ENCODE measurements at places on chromosomes 2 and 18. TPM values are rescaled to one million over a fixed set of nuclear protein-coding genes. Genes with fewer than 3 reads are reported as not detected.

- H3K27me3 ChIP-seq = no peaks in the 10 kb centered on the region
- H3K4me1 ChIP-seq = no peaks in the 10 kb centered on the region
- no peak overlapping the region for H3K4me3 ChIP-seq
- no peak overlapping the region for H3K27ac ChIP-seq
- no peaks in the 10 kb centered on the region for H3K36me3 ChIP-seq
- DNase-seq = no peak
Observed at GRCh38 chr2:16882706-16883105, 217.1 kb upstream of the CYRIA start.

- peaks cover 15% of the 10 kb centered on the region for H3K4me1 ChIP-seq
- no peaks in the 10 kb centered on the region for H3K36me3 ChIP-seq
- no peak overlapping the region for H3K4me3 ChIP-seq
- H3K27ac ChIP-seq = no peak overlapping the region
Observed at GRCh38 chr2:48107326-48107925, 201.1 kb upstream of the FBXO11 start.

GRCh38 chr18:7754258-7754657, 187.1 kb downstream of the PTPRM start:
- H3K36me3 ChIP-seq = peaks cover 4% of the 10 kb centered on the region
- H3K27me3 ChIP-seq = no peaks in the 10 kb centered on the region
- DNase-seq = no peak
- H3K4me3 ChIP-seq = no peak overlapping the region
- peaks cover 41% of the 10 kb centered on the region for H3K4me1 ChIP-seq
- H3K27ac ChIP-seq = no peak overlapping the region

- DNase-seq = no peak
- H3K27me3 ChIP-seq = no peaks in the 10 kb centered on the region
- no peak overlapping the region for H3K27ac ChIP-seq
- H3K4me3 ChIP-seq = no peak overlapping the region
- H3K4me1 ChIP-seq = no peaks in the 10 kb centered on the region
- peaks cover 21% of the 10 kb centered on the region for H3K36me3 ChIP-seq
Observed at GRCh38 chr2:9406529-9407362, 16.6 kb downstream of the ITGB1BP1 start.

Gene SCN9A
- 5.6 TPM for total RNA-seq

DNA sequence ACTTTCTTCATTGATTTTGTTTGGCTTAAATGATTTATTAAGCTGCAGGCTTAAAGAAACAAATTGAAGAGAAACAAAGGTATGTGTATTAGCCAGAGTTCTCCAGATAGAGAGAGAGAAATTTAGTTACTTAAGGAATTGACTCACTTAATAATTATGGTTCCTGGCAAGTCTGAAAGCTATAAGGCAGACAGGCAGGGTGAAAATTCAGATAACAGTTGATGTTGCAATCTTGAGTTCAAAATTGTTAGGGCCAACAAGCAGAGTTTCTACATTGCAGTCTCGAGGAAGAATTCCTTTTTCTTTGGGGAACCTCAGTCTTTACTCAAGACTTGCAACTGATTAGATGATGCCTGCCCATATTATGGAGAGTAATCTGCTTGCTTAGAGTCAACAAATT, 593.5 kb downstream of the ADCYAP1 start:
- H3K4me3 ChIP-seq = no peak overlapping the region
- no peak overlapping the region for H3K27ac ChIP-seq
- H3K27me3 ChIP-seq = no peaks in the 10 kb centered on the region
- no peaks in the 10 kb centered on the region for H3K36me3 ChIP-seq

GRCh38 chr2:10216677-10217488, 85.8 kb upstream of the HPCAL1 start:
- no peaks in the 10 kb centered on the region for H3K36me3 ChIP-seq
- no peaks in the 10 kb centered on the region for H3K4me1 ChIP-seq
- DNase-seq = no peak
- H3K27me3 ChIP-seq = no peaks in the 10 kb centered on the region

Gene ALK
- 0.19 TPM for total RNA-seq

GRCh38 chr18:56165601-56166355, 472.6 kb downstream of the TXNL1 start:
- no peak overlapping the region for H3K4me3 ChIP-seq
- no peak overlapping the region for H3K27ac ChIP-seq
- H3K27me3 ChIP-seq = no peaks in the 10 kb centered on the region

- no peaks in the 10 kb centered on the region for H3K27me3 ChIP-seq
- no peaks in the 10 kb centered on the region for H3K4me1 ChIP-seq
- no peak overlapping the region for H3K27ac ChIP-seq
- DNase-seq = no peak
- H3K36me3 ChIP-seq = no peaks in the 10 kb centered on the region
Observed at GRCh38 chr2:45055162-45055605, 45.9 kb upstream of the SIX2 start.

Gene GTF3C2
- total RNA-seq = 31.1 TPM

DNA sequence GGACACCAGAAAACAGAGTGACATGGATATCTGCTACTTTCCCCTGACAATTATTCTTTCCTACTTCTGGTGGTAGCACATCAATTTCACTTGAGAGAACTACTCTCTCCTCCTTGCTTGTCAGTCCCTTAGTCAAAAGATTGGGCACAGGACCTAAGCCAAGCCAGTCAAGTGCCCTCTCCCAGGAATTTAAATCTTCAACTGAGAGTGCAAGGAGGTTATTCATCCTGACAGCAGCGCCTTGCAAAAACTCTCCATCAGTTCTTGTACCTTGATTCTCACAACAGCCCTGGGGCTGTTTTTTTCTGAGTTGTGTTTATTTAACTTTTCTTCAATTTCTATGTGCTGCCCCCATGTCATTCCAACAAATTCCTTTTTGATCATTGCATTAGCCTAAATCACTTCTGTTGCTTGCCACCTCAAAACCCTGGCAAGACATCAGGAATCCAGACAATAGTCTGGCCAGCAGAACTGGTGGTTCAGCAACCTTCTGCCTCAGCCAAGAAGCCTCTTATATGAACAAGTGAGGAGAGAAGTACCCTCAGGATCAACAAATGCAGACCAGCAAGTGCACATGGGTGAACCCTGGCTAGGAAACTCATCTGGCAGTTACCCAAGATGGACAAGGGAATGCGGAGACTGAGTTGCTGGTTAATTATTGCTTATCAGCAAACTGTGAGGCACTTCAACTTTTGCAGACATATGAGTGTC, 19.4 kb downstream of the COL4A3 start:
- no peak overlapping the region for H3K27ac ChIP-seq
- no peak for DNase-seq
- no peak overlapping the region for H3K4me3 ChIP-seq
- H3K36me3 ChIP-seq = no peaks in the 10 kb centered on the region

Gene INPP5D
- total RNA-seq = 26.6 TPM

- H3K36me3 ChIP-seq = no peaks in the 10 kb centered on the region
- H3K4me3 ChIP-seq = no peak overlapping the region
- DNase-seq = no peak
- H3K27ac ChIP-seq = no peak overlapping the region
- H3K4me1 ChIP-seq = peaks cover 10% of the 10 kb centered on the region
Observed at GRCh38 chr2:151824886-151825285, 3.3 kb downstream of the ARL5A start.

DNA sequence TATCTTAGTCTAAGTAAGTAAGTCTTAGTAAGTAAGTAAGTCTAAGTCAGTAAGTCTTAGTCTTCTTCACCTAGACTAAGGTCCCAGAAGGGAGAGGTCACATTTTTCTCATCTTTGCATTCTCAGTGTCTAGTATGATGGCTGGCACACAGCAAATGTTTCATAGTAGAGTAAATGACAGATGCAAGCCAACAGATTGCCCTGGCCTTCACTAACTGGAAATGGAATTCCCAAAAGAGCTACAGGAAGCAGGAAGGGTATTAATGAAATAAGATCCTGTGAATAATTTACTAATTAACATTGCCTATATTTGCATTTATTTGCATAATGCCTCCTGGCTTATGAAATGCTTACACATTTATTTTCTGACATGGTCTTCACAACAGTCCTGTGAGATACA, 221.6 kb downstream of the RAD51AP2 start:
- H3K27ac ChIP-seq = no peak overlapping the region
- H3K27me3 ChIP-seq = no peaks in the 10 kb centered on the region
- no peaks in the 10 kb centered on the region for H3K4me1 ChIP-seq
- no peaks in the 10 kb centered on the region for H3K36me3 ChIP-seq

DNA sequence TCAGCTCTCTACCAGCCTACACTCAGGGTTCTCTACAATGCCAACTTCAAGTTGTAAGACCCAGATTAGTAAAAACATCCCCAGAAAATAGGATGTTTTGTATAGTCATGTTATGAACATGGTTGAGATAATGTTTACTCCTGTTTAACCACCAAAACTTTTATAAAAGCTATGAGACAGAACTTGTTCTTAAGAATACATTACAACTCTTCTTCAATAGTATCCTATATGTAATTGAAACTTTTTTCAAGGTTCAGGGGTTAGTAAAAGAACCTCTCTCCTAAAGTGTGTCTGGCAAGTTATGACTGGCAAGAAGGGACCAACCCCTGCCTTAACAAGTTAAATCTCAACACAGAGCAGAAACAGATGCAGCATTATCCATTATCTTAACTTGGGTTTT, 118.8 kb upstream of the STK17B start:
- no peak overlapping the region for H3K4me3 ChIP-seq
- no peaks in the 10 kb centered on the region for H3K36me3 ChIP-seq
- no peaks in the 10 kb centered on the region for H3K27me3 ChIP-seq
- H3K27ac ChIP-seq = no peak overlapping the region
- DNase-seq = no peak

- no peak for DNase-seq
- H3K4me3 ChIP-seq = no peak overlapping the region
- no peaks in the 10 kb centered on the region for H3K4me1 ChIP-seq
Observed at GRCh38 chr2:149489452-149489851, 98.1 kb downstream of the MMADHC start.

Gene SPEG
- total RNA-seq = 1.3 TPM

GRCh38 chr2:120793682-120794403, 58.2 kb downstream of the GLI2 start:
- no peak overlapping the region for H3K27ac ChIP-seq
- no peaks in the 10 kb centered on the region for H3K4me1 ChIP-seq
- H3K36me3 ChIP-seq = no peaks in the 10 kb centered on the region
- H3K4me3 ChIP-seq = no peak overlapping the region
- no peak for DNase-seq
- H3K27me3 ChIP-seq = no peaks in the 10 kb centered on the region

Gene MC2R
- total RNA-seq = 0.05 TPM

- no peaks in the 10 kb centered on the region for H3K36me3 ChIP-seq
- H3K4me1 ChIP-seq = peaks cover 82% of the 10 kb centered on the region
- H3K27ac ChIP-seq = peak overlapping the region; percentile 84
- no peak for DNase-seq
- no peaks in the 10 kb centered on the region for H3K27me3 ChIP-seq
Observed at GRCh38 chr2:96156926-96157648, 11.8 kb upstream of the DUSP2 start.

GRCh38 chr18:55245211-55245614, 286.0 kb upstream of the CCDC68 start:
- no peak for DNase-seq
- no peaks in the 10 kb centered on the region for H3K36me3 ChIP-seq
- no peaks in the 10 kb centered on the region for H3K4me1 ChIP-seq
- no peak overlapping the region for H3K4me3 ChIP-seq

DNA sequence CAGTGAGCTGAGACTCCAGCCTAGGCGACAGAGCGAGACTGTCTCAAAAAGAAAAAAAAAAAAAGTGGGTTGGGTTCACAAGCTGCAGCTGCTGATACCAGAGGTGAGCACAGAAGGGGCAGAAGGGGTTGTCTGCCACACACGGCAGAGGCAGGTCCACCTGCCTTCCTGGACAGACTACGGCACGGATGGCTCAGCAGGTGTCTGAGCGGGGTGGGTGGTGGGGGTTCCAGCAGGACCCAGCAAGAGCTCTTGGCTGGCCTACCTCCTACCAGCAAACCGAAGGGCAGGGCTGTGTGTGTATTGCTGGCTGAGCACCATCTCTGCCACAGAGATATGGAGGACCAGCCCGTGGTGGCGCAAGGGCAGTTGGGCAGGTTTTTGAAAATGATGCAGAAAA, 130.4 kb upstream of the ASB18 start:
- no peak for DNase-seq
- no peak overlapping the region for H3K27ac ChIP-seq
- no peaks in the 10 kb centered on the region for H3K36me3 ChIP-seq

- H3K27me3 ChIP-seq = no peaks in the 10 kb centered on the region
- H3K4me3 ChIP-seq = no peak overlapping the region
- no peak overlapping the region for H3K27ac ChIP-seq
- no peak for DNase-seq
- no peaks in the 10 kb centered on the region for H3K4me1 ChIP-seq
Observed at GRCh38 chr18:78818961-78819360, 160.7 kb upstream of the SALL3 start.

DNA sequence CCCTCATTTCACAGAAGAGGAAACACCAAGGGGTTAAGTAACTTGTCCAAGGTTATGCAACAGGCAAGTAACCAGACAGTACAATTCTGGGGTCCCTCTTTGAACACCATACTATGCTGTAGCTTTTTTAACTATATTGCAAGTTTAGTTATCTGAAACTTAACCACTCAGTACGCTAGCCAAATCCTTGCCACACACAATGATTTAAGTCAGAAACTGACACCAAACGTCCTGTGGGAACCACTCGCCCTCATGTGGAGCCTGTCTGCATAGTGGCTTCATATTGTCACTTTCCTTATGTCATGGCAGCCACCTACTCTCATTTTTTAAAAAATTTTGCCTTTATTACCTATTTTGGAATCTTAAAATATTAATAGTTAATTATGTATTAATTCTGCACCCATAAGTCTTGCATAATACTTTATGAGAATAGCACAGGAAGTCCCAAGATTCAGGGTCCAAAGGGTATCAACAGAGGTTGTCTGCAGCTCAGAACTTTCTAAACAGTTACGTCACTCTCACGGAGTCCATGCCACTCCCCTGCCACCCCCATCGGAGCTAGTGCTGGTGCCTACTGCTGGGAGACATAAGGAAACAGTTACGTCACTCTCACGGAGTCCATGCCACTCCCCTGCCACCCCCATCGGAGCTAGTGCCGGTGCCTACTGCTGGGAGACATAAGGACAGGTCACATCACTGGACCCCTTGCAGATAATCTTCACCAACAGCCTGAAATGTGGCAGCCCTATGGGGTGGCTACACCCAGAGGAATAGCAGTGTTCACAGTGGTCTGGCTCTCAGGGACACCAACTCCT, 99.0 kb downstream of the L3MBTL4 start:
- H3K4me3 ChIP-seq = no peak overlapping the region
- DNase-seq = no peak
- H3K36me3 ChIP-seq = no peaks in the 10 kb centered on the region
- no peak overlapping the region for H3K27ac ChIP-seq
- H3K27me3 ChIP-seq = no peaks in the 10 kb centered on the region

DNA sequence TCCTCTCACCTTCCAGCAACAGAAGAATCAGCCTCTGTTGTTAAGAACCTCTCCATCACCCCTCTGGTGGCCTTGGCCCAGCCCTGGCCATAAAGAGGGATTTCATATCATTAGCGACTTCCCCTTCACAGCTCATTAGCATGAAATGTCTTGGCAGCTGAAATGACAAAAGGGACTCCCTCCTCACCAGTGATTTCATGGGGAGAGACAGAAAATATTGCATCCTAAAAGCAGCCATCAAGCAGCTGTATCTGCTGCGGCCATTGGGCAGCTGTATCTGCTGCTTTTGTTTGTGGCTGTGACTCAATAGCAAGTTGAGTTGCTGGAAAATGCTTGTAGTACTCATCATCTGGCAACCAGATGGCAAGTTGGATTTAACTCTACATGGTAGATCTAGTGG, 105.9 kb upstream of the RMDN2 start:
- H3K36me3 ChIP-seq = no peaks in the 10 kb centered on the region
- no peak overlapping the region for H3K4me3 ChIP-seq
- H3K4me1 ChIP-seq = no peaks in the 10 kb centered on the region
- no peaks in the 10 kb centered on the region for H3K27me3 ChIP-seq

Gene ICOS
- 67.8 TPM for total RNA-seq

GRCh38 chr2:65393743-65394422, 38.5 kb downstream of the SPRED2 start:
- peaks cover 51% of the 10 kb centered on the region for H3K4me1 ChIP-seq
- H3K36me3 ChIP-seq = peaks cover 2% of the 10 kb centered on the region
- H3K27me3 ChIP-seq = no peaks in the 10 kb centered on the region
- no peak overlapping the region for H3K4me3 ChIP-seq
- no peak for DNase-seq
